Hematopoietic multipotent progenitor cell treated with erythropoietin and hydrocortisone succinate and interleukin-3 and kit ligand, for 4 days (in vitro differentiated cells): ENCODE measurements at places on chromosomes 13 and 19.

- DNase-seq, result peak; percentile 37
These were observed 91.6 kb upstream of the SIAH3 start for GRCh38 chr13:45943120-45943519.

GRCh38 chr19:43527860-43528622, 1.0 kb upstream of the ETHE1 start:
- no peak for DNase-seq

- DNase-seq, result peak; percentile 48
These were observed 4.3 kb downstream of the NANOS3 start for GRCh38 chr19:13881251-13881691.

DNA sequence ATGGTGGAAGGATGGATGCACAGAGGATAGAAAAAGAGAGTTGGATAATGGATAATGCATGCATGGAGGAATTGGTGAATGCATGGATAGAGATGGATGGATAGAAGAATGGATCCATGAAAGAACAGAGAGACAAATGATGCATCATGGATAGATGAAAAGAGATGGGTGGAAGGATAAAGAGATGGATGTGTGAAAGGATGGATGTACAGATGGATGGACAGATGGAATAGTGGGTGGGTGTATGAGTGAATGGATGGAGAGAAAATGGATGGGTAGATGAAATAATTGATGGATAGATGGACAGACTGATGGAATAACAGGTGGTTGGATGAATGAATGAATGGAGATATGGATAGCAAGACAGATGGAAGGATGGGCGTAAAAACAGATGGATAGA, 25.7 kb downstream of the OLFM2 start:
- no peak for DNase-seq

- peak; percentile 70 for DNase-seq
These were observed at the start of gene SIGLEC12 for GRCh38 chr19:51501594-51502263. SIGLEC12 (minus strand) TSS chr19:51501800; CDS start chr19:51501733, 67 bp downstream.

DNA sequence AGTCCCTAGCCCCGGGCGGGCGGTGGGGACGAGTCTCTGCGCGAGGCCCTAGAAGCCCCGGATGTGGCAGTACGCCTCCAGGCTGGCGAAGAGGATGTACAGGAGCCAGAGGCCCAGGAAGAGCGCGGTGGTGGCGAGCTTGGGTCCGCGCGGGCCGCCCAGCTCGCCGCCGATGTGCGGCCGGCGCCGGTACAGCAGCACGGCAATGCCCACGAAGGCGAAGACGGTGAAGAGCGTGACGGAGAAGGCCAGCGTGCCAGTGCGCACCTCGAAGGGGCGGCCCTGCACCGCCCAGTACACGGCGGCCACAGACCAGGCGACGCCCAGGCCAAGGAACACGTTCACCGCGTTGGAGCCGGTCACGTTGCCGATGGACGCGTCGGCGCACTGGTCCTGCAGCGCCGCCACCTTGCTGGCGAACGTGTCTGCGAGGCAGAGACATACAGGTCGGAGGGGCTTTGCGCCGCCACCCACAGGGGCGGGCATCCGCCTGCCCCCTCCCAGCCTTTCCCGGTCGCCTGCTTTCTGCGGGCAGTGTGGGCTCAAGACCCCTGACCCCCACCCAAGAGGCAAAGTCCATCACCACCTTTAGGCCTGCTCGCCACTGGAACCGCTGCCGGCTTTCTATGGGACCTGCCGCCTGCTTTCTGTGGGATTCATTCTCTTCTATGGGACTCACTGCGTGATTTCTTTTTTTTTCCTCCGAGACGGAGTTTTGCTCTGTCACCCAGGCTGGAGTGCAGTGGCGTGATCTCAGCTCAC, 10.9 kb upstream of the MEIS3 start:
- peak; percentile 55 for DNase-seq

- no peak for DNase-seq
These were observed 14.0 kb upstream of the ZNF491 start for GRCh38 chr19:11784356-11784755.

GRCh38 chr13:35961002-35961401, 170.2 kb downstream of the DCLK1 start:
- no peak for DNase-seq

DNA sequence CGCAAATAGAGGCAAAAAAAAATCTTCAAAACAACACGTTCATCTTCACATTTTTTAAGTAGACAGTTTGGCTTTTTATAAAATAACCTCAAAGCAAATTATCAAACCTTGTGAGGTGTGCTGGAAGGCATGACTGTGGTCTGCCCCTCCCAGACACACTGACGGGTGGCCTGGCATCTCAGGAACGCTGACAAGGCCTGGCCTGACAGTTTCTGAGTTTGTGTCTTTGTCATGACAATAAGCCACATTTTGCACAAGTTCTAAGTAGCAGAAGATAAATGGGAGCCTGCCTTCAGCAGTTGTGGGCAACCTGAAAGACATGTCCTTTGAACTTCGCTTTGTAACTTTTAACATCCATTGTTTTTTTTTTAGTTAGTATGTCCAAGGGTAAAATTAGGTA, 38.5 kb downstream of the SOX21 start:
- DNase-seq, result peak; percentile 58

DNA sequence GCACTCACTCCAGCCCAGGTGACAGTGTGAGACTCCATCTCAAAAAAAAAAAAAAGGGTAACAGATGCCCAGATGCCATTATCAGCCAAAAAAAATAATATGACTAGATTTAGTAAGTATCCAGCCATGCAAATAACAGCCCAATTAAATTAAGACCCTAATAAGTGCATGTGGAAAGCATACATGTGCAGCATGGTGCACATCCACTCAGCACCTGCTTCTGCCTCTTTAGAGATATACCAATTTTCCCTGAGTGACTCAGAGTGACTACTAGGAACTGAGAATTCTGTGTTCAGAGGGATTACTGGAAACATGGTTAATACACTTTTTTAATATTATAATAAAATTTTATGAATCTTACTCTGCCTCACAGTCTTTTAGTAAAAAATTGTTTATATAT, 29.8 kb upstream of the ZNF675 start:
- DNase-seq, result no peak

GRCh38 chr13:95289020-95289444, 12.2 kb downstream of the ABCC4 start:
- peak; percentile 65 for DNase-seq

DNA sequence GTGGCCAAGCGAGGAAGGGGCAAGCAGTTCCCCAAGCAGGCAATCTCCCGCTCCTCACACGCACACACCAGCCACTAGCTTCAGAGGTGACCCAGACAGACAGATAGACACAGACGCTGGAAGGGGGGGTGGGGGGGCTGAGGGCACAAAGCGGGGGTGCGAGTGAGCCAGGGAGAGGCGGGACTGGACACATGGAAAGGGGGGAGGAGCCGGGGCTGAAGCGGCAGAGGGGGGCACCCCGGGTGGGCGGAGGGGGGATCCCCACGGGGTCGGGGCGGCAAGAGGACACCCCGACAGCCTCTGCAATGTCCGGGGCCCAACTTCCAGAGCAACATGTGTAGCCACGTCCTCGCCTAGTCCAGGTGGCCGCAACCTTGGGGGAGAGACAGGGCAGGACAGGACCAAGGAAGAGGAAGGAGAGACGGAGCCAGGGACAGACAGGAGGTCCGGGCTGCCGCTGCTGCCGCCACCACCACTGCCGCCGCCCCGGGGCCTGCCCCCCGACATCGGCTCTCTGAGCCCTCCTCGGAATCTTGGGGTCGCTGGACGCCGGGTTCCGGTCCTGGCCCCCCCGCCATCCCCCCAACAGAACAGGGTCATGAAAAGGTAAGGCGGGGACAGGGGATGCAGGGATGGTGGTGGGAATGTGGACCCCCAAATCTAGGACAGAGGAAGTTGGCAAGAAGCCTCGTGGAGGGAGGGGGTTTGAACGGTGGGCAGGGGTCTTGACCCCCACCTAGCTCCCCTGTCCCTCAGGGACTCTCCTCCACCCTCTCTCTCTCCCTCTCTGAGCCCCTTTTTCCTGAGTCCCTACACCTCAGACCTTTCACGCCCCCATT, 1.1 kb downstream of the GRIN2D start:
- peak; percentile 25 for DNase-seq

DNA sequence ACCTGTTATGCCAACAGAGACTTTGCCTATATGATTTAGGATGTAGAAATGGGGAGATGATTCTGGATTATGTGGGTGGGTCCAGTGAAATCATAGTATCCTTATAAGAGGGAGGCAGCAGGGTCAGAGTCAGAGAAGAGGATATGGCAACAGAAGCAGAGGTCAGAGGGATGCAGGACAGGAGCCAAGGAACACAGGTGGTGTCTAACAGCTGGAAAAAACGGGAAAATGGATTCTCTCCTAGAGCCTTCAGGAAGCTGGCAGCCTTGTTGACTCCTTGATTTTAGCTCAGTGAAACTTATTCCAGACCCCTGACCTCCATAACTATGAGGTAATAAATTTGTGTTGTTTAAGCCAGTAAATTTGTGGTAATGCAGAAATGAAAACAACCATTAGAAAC, 28.8 kb upstream of the OXGR1 start:
- no peak for DNase-seq

- DNase-seq, result no peak
These were observed 892.9 kb downstream of the EFNB2 start for GRCh38 chr13:105642511-105642958.

DNA sequence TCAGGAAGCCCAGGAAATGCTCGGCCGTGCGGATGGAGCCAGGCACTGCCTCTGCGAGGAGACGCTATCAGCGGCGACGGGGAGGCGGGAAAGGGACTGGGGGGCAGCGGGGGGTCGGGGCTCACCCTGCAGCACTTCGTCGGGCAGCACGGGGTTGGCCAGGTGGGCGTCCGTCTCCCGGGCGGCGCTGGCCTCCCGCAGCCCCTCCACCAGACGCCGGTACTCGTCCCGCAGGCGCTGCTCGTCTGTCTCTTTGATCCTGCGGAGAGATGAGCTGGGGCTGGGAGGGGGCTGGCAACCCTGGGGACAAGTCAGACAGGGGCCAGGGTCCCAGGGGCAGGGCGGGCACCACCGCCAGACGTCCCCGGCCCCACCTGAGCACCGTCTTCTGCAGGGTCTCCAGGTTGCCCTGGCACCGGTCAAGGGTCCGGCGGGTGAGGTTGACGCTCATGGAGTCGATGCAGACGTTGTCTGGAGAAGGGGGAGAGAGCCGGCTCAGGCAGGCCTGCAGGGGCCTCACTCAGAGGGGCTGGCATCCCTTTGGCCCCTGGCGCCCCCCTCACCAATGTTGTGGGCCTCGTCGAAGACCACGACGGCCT, 6.4 kb downstream of the ERCC2 start:
- no peak for DNase-seq

DNA sequence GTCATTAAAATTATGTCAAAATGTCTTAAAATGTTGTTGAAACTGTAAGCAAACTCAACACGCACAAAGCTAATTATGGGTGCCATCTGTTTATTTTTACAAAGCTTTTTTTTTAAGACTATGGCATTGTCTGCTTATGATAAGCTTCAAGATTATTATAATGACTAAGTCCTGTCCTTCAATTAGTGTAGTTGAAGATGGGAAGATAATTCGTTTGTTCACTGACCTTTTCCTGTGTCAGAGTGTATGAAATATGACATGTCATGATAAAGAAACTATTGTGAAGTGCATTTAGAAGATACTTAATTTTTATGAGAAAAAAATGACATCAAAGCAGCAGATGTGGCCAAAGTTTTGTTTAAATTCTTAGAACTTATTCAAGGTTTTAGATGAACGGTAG, 211.3 kb downstream of the PCCA start:
- DNase-seq, result no peak

DNA sequence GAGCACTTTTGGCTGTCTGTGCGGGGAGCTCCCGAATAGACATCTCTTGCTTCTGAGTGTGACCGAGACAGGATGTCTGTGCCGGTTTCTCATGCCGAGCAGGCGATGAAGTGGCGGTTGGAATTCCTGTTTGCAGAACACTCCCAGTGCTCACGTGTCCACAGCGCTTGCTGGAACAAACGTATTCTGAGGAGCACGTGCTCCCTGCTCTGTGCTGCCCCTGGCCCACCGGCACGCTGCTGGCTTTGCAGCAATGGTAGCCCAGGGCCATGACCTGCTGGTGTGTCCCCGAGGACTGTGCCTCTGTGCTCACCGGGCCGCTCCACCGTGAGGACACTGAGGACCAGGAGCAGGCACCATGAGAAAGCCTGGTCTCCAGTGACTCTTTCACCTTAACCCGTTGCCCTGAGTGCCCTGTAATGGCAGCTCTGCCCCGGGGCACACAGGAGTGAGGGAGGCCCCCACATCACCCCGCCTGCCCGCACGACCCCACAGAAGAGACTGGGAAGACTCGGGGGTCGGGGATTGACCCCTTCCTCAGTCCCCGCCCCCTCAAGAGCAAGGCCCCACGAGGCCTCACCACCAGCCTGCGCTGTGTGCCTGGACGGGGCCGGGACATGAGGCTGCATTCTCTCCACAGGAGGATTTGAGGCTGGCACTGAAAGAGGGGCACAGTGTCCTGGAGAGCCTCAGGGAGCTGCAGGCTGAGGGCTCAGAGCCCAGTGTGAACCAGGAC, 40.0 kb upstream of the F7 start:
- no peak for DNase-seq

GRCh38 chr13:77918391-77919245, at the start of gene EDNRB:
EDNRB (minus strand) TSS chr13:77918831; CDS start chr13:77918573, 258 bp downstream.
- peak; percentile 65 for DNase-seq

DNA sequence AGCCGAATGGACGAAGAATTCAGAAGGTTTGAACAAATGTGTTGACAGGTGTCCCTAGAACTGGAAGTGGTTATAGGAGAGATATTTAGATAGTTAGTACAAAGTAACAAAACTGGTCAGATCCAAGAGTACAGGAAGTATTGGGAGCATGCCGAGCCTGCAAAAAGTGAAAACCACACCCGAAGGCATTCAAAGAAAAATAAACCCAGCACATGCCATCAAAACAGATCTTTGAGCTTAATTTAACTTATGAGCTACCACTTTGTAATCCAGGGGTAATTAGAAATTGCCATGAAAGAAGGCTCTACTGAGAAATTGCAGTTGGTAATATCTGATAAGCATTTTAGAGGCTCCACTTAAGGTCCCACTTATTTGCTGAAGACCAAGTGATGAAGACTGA, 214.2 kb downstream of the DNAJC15 start:
- no peak for DNase-seq

DNA sequence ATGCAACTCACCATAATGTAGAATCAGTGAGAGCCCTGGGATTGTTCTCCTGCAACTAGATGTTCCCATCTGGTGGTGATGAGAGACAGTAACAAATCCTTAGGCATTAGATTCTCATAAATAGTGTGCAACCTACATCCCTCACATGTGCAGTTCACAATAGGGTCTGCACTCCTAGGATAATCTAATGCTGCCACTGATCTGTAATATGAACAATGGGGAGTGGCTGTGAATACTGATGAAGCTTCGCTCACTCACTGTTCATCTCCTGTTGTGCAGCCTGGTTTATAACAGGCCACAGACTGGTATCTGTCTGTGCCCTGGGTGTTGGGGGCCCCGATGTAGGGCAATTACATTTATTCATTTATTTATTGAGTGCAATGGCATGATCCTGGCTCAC, 86.9 kb downstream of the ZNF254 start:
- DNase-seq, result no peak

- peak; percentile 93 for DNase-seq
These were observed 60.5 kb downstream of the MAP4K1 start for GRCh38 chr19:38557205-38557799.

DNA sequence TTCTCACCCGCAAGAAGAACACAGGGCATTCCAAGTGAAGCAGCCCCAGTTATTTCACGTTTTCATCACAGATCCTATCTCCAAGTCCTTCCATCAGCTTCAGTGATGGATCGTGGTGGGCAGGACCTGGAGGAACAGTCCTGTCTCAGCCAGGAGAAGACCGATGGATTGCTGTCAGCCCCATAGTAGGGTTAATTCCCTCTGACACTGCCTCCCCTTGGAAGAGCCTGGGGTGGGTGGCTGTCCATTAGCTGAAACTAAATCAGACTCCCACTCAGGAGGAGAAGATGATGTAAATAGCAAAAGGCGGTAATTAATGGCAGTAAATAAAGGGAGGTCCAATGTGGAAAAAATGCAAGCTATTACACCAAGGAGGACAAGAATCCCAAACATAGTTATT, 131.0 kb downstream of the TNFRSF19 start:
- DNase-seq, result no peak
